ENCODE measurements at places on chromosomes 3 and 15. TPM values are rescaled to one million over a fixed set of nuclear protein-coding genes. Genes with fewer than 3 reads are reported as not detected.

GRCh38 chr3:27861046-27862036 is 139.2 kb upstream of the EOMES start:
- H3K27ac ChIP-seq, result no peak overlapping the region
- no peaks in the 10 kb centered on the region for H3K27me3 ChIP-seq
- no peaks in the 10 kb centered on the region for H3K4me1 ChIP-seq
- H3K36me3 ChIP-seq, result no peaks in the 10 kb centered on the region
- no peak overlapping the region for H3K4me3 ChIP-seq
- DNase-seq, result no peak

Gene TGM4
- polyA plus RNA-seq, result not detected

Gene NUP210
- polyA plus RNA-seq, result 0.04 TPM

GRCh38 chr3:186997473-186997939 is 67.2 kb downstream of the ST6GAL1 start:
- peaks cover 6% of the 10 kb centered on the region for H3K27me3 ChIP-seq
- no peak overlapping the region for H3K27ac ChIP-seq
- no peaks in the 10 kb centered on the region for H3K4me1 ChIP-seq
- no peaks in the 10 kb centered on the region for H3K36me3 ChIP-seq

- H3K4me1 ChIP-seq, result peaks cover 47% of the 10 kb centered on the region
- no peaks in the 10 kb centered on the region for H3K36me3 ChIP-seq
- peak overlapping the region; percentile 97 for H3K27ac ChIP-seq
- peak; percentile 88 for DNase-seq
- H3K27me3 ChIP-seq, result no peaks in the 10 kb centered on the region
Measured at GRCh38 chr15:38886315-38887163, 321.9 kb upstream of the RASGRP1 start.

Gene STARD9
- 0.60 TPM for polyA plus RNA-seq

Gene PIGX
- 36.0 TPM for polyA plus RNA-seq

All from GM23248 (cell line).